SK-N-SH (cell line): ENCODE measurements at places on chromosomes 16 and 17. TPM values are rescaled to one million over a fixed set of nuclear protein-coding genes. Genes with fewer than 3 reads are reported as not detected.
A peak's percentile ranks its signal among the peaks of the same experiment; 100 is the strongest.

- H3K27me3 ChIP-seq = no peaks in the 10 kb centered on the region
- H3K36me3 ChIP-seq = peaks cover 12% of the 10 kb centered on the region
- no peak overlapping the region for H3K27ac ChIP-seq
- no peak for DNase-seq
These were observed 22.6 kb upstream of the EFCAB13 start for GRCh38 chr17:47301161-47301560.

- H3K27ac ChIP-seq = no peak overlapping the region
- no peak for DNase-seq
- peaks cover 17% of the 10 kb centered on the region; the same call in 1 of the 2 replicates for H3K4me1 ChIP-seq
- H3K4me3 ChIP-seq = no peak overlapping the region
- peaks cover 12% of the 10 kb centered on the region; the same call in 1 of the 2 replicates for H3K36me3 ChIP-seq
These were observed 45.1 kb upstream of the MTSS2 start for GRCh38 chr16:70730944-70731343.

DNA sequence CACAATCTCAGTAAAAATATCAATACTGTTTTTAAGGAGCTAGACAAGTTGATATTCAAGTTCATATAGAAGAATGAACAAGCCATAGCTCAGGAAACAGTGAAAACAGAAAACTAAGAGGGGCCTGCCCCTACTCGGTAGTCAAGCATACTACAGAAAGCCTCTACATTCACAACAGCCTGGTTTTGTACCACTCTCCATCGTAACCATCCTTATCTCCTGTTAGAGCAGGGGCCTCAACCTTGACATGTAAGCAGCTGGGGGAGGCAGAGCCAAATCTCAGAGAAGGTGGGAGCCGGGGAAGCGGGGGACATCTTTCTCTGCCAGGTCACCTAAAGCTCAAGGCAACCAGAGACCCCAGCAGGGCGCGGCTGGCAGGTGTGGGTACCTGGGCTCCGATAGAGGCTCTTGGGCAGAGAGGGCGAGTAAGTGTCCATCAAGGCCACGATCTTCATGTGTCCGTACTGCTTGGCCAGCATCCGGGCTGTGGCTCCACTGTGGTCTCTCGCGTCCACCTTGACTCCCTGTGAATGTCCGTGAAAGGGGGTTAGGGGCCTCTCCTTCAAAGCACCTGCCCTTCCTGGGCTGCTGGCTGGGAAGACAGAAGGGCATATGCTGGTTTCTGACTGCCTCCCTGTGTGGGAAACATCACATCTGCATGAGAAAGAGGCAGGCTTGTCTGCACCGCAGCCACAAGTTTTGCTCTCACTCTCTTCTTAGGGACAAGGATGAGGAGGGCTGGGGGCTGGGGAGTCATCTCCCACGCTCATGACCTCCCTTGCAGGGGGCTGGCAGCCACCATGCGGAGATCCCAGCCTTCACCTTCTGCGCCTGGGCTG lies 20.2 kb downstream of the ANKS3 start:
- H3K4me1 ChIP-seq = no peaks in the 10 kb centered on the region
- no peak overlapping the region for H3K27ac ChIP-seq
- H3K27me3 ChIP-seq = no peaks in the 10 kb centered on the region
- H3K4me3 ChIP-seq = no peak overlapping the region
- no peak for DNase-seq
- peaks cover 15% of the 10 kb centered on the region; the same call in 1 of the 2 replicates for H3K36me3 ChIP-seq

GRCh38 chr17:44916781-44917241 lies 1.5 kb upstream of the GFAP start:
- no peak overlapping the region for H3K27ac ChIP-seq
- peak; percentile 45 for DNase-seq
- H3K27me3 ChIP-seq = no peaks in the 10 kb centered on the region
- H3K4me1 ChIP-seq = peaks cover 19% of the 10 kb centered on the region; the same call in 1 of the 2 replicates

The OR1F1 gene
- 0.54 and 0.71 TPM in 2 replicates for polyA plus RNA-seq
